NCI-H1436 (cell line): ENCODE measurements at places on chromosomes 2 and 18.

DNA sequence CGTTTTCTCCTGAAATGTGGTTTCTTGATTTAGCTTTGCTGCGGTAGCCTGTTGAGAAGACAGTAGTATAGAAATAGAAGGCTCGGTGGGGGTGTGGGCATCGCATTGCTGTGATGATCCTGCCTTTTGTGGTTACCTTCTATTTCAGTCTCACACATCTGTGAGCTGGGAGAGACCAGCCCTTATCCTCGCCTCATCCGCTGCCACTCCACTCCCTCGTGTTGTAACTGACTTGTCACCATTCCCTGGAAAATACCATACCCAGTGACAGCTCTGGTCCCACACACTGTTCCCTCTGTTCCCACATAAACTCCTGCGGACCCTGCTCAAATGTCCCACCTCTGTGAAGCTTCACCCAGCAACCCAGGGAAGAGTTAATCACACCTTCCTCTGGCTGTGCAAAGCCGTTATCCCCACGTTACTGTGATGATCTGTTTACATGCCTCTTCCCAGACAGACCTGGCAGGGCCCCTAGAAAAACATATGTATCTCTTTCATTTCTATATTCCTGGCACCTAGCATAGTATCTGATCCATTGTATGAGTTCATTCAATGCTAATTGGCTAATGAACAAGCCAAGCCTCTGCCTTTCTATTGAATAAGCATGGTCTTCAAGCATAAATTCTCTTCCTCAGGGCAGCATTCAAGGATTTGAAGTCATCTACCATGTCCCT is 114.6 kb downstream of the MAPK4 start:
- DNase-seq = no peak

GRCh38 chr2:111101592-111101991 is 19.1 kb upstream of the BCL2L11 start:
- DNase-seq = no peak

GRCh38 chr2:147108548-147108947 is 736.3 kb upstream of the ACVR2A start:
- no peak for DNase-seq

GRCh38 chr2:144458541-144458940 is 61.4 kb downstream of the ZEB2 start:
- DNase-seq = no peak

- no peak for DNase-seq
Observed at GRCh38 chr2:105329197-105329554, 359 bp downstream of the TGFBRAP1 start.

GRCh38 chr18:35941299-35941698 is 31.2 kb upstream of the RMP24 start:
- peak; percentile 33 for DNase-seq

- DNase-seq = no peak
Observed at GRCh38 chr2:15170070-15170775, 390.9 kb downstream of the NBAS start.

GRCh38 chr2:208306291-208306690 is 40.2 kb downstream of the PIKFYVE start:
- no peak for DNase-seq

- no peak for DNase-seq
Observed at GRCh38 chr2:210230984-210231383, 5.7 kb upstream of the ACADL start.

- no peak for DNase-seq
Observed at GRCh38 chr2:96092951-96093350, 23.4 kb downstream of the ADRA2B start.

DNA sequence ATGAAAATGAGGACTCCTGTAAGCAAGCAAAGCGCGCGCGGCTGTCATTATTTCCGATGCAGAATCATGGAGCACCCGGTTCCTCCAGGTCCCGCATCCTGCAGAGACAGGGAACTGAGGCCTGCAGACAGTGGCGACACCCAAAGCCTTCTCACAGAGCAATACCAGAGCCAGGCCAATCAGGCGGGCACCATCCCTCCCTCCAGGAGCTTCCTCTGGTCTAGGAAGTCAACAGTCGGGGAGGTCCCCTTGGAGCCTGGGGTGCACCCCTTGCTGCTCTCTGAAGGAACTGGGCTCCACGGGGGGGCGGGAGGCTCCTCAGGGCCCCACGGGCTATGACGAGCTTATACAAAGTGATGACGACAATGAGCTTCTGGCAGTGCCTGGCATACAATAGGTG is 60.3 kb upstream of the HPCAL1 start:
- DNase-seq = no peak

DNA sequence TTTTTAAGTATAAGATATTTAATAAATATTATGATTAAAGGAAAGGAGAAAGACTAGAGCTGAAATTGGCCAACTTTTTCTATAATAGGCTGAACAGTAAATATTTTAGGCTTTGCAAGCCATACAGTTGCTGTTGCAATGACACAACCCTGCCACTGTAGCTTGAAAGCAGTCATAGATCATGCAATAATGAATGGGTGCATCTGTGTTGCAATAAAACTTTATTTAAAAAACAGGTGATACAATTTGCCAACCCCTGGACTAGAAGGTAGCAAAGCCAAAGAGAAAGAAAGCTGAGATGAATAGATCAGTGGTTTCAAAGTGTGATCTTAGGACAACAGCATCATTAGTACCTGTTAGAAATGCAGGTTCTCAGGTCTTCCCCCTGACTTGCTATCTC is 219.1 kb downstream of the SETBP1 start:
- no peak for DNase-seq

DNA sequence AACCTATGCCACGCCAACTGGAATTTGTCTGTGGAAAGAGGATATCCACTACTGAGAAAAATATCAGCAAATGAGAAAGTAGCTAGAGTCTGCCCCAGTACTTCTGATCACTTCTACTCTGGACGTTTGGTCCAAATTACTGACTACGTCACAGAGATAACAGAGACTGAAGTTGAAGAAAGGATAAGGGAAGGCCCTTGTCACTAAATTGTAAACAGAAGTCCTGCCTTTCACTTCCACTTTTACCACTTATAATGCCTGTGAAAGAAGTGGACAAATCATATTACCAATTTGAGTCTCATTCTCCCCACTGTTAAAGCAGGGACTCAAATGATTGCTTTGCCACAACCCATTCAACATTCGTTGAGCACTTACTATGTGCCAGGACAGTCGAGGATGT is 173.9 kb upstream of the ERBB4 start:
- DNase-seq = no peak

- no peak for DNase-seq
Observed at GRCh38 chr18:54755456-54755855, 72.8 kb upstream of the RAB27B start.

GRCh38 chr2:222715742-222716141 is 44.3 kb downstream of the MOGAT1 start:
- no peak for DNase-seq

GRCh38 chr2:191656391-191656790 is 21.5 kb upstream of the NABP1 start:
- DNase-seq = no peak

- no peak for DNase-seq
Observed at GRCh38 chr2:182229297-182229696, 197.5 kb downstream of the PDE1A start.

DNA sequence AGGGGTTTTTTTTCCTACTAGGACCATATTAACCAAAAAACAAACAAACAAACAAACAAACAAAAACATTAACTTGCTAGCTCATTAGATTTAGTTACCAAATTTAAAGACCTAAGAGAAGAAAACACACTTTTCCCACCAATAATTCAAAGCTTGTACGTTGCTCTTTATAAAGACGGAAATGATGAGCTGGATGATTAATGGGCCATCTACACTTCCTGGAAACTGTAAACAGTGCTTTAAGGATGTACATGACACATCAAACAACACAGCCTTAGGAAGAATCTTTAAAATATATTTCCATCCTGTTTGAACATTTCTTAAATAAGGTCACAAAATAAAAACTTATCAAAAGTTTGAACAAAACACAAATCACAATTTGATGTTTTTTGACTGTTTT is 982 bp downstream of the BMP10 start:
- no peak for DNase-seq

DNA sequence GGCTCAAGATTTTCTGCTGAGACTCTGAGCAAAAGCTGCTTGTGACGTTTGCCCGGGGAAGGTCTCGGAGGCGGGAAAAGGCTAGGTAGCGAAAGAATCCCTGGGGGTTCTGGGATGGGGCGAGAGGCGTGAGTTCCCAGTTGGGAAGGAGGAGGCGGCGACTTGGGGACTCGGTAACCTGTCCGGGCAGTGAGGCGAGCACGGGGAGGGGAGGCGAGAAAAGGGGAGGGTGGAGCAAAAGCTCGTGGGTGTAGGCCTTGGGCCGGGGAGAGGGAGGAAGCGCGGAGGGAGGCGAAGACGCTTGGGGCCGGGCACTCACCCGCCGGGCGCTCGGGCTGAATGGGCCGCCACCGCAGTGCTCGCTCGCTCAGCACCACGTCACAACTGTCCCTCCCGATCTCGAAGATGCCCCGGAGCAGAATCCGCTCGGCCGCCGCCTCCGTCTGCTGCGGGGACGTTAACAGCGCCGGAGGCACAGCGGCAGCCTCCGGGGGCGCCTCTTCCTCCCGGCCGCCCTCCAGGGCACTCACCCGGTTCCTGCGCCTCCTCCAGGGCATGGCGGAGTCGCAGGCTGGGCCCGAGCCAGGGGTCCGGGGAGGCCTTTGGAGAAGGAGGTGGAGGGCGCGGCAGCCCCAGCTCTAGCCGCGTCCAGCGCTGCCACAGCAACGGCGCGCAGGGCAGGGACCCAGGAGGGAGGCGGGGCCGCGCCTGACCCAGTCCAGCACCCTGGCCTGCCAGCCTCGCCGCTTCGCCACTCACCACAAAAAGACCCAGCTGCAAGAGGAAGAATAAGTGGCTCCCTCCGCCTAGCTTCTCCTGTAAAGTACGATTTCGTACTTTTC is at the start of gene CERKL:
Gene CERKL, minus strand, starts transcription at position 656 of the 842 bp plus-strand sequence. Its CDS starts 99 bp downstream, at position 557.
- DNase-seq = no peak

DNA sequence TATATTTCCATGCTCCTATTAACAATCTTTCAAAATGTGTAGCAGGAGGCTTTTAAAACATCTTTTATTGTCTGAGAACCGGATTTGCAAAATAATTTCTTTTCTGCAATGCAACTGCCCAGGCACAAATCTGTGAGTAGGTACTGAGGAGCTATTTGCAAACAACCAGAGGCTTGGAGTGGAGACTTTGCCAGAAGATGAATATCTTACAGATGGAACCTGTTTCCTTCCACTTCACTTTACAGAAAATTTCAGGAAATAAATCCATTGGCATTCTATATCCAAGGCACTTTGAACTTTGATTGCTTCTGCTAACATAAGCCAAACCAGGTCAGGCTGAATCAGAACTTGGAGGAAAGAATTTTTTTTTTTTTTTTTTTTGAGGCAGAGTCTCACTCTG is 237.4 kb upstream of the REV1 start:
- DNase-seq = no peak

- no peak for DNase-seq
Observed at GRCh38 chr2:216399621-216400020, 12.7 kb upstream of the SMARCAL1 start.

DNA sequence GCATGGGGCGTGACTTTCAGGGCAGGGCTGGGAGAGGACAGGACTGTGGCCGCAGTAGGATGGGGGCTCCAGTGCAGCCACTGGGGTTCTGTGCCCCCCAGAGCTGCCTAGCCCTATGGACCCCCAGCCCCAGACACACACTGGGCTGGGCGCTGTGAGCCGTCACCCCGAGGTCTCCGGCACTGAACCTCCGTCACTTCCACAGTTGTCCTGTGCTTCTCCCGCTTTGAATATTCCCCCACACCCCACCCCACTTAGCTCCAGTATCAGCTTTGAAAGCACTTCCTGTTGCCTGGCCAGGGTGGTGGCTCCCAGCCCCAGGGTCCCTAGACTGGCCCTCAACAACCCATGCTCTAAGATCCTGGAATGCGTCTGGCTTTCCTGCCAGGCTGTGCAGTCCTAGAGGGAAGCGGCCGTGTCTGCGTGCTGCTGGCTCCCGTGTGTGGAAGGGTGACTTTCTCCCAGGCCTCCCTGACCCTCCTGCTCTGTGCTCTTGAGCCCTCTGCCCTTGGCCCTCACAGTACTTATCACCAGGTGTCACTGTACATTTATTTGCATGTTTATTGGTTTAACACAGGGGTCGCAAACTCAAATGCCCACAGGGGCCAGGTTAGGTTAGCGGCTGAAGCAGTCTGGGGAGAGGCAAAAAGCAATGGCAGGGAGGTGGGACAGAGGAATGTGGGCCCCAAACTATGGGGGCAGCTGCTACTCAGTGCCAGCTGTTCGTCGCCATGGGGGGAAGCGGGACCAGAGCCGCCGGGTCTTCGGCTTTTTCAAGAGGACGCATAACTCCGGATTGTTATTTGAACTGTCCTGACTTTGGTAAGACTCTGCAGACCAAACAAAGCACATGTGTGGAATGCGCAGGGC is 9.9 kb downstream of the OBSL1 start:
- DNase-seq = no peak

DNA sequence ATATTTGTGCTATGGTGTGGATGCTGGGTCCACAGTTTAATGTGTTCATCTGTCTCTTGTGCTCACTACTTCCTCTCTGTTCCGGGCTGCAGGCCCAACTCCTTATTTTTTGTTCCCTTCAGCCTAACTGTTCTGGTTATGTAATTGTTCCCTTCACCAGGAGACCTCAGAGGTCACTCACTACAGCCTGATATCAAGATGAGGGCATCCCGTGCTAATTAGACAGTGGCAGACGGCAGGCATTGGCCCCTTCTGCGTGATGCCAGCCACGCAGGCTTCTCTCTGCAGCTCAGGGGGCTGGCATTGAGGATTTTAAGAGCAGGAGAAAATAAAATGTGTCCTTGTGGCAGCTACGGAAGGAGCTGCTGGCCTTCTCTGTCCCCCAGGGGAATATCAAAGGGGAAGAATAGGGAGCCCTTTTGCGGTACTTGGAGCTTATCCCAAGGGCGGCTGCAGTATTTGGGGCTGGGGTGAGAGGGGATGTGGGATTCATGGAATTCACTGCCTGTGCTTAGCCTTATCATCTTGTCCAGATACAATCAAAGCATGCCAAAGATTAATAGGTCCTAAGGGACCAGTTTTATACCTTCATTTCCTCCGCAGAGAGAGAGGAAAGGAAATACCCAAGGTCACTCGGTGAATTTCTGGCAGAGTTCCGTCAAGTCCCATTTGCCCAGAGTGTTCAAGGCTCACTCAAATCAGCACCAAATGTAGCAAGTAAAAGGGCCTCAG is 53.3 kb upstream of the TRIB2 start:
- no peak for DNase-seq

GRCh38 chr2:23530909-23531276 is 145.9 kb downstream of the KLHL29 start:
- no peak for DNase-seq

DNA sequence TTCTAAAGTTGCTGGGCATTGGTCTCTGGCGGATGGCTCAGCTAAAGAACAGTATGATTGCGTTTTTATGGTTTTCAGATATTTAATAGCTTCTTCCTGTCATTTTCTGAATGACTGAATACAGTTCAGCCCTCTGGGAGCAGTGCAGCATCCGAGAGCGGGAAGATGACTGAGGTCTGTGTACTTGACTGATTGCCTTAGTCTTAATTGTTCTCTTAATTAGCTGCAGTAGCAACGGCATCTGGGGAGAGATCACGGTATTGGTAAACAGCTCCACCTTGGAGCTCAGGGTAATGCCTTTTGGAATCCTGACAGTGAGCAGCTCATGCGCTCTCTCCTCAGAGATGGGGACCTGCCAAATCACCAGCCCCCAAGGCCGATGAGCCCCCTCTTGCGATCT is 481.4 kb upstream of the SPRED2 start:
- no peak for DNase-seq

- no peak for DNase-seq
Observed at GRCh38 chr18:6521803-6522418, 107.2 kb upstream of the L3MBTL4 start.
